ENCODE measurements at places on chromosomes 3 and 15.

DNA sequence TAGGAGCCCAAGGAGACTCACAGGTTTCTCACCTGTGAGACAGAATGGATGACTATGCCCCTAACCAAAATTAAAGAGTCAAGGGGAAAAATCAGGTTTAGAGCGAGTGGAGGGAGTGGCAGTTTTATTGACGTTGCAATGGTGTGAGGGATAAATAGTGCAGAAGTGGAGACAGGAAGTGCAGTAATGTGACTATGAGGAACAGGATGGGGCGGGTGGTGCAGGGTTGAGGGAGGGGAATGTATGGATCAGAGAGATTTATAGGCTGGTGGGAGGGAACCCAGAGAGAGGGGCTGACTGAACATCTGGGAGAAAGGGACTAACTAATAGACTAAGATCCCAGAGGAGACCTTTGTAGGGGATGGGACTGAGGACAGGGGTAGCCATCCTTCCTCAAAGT lies 26.5 kb downstream of the EIF2AK4 start:
- DNase-seq: no peak

DNA sequence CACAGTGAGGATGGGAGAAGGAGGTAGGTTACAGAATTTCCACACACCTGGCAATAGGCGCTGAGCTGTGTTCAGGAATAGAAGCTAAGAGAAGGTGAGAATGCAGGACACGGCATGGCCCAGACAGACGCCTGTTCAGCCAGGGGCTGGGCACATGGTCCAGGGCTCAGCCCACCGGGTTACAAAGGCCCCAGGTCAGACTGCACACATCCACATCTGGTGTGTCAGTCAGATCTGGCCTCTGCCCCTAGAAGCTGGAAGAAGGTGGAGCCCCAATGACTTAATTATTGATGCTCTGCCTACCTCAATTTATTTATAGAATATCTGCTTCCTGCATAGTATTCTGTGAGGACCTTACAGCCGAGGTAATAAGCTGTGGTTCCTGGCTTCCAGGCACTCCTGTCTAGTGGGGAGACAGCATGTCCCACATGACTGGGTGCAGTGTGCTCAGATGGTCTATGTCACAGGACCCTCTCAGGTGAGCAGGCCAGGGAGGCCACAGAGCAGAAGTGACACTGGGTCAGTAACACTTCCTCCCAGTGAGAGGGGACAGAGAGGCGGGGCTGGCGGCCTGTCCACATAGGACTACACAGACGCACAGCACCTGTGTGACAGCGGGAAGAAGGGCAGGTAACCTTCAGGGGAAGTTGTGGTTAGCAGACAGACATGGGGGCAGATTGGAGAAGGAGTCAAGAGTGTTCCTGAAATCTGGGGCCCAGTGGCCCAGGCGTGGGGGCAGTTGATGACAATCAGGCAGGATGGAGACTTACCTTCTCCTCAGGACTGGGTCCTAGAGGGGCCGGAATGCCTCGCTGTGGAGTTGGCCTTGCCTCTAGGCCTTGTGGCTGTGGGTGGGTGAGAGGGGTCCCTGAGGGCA lies 38.6 kb upstream of the PLXNA1 start:
- DNase-seq: no peak

DNA sequence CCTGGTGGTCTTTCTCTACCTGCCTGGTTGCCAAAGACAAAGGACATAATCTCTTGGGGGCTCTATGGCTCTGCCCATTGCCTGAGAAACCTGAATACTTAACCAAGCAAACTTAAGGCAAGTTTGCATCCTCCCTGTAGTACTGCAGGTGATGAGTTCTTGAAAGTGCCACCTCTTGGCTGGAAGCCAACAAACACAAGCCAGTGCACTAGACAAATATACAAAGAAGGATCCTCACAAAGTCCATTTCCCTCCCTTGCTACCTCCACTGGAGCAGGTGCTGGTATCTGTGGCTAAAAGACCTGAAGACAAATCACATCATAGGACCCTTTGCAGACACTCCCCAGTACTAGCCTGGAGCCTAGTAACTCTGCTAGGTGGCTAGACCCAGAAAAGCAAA lies 772.3 kb downstream of the SI start:
- no peak for DNase-seq

DNA sequence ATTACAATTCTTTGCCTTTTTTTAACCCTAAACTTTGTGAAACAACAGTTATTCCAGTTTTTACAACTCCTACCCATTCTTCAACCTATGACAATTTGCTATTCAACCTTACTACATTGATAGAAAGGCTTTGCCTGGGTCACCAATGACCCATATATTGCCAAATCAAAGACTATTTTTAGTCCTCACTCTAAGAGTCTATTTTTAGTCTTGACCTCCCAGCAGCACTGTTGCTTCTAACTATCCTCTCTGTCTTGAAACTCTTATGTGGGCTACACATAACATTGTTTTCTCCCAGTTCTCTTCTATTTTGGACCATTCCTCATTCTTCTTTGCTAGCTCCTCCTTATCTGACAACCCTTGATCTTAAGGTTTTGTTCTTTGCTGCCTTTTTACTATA lies 71.4 kb downstream of the C3orf80 start:
- DNase-seq: no peak

DNA sequence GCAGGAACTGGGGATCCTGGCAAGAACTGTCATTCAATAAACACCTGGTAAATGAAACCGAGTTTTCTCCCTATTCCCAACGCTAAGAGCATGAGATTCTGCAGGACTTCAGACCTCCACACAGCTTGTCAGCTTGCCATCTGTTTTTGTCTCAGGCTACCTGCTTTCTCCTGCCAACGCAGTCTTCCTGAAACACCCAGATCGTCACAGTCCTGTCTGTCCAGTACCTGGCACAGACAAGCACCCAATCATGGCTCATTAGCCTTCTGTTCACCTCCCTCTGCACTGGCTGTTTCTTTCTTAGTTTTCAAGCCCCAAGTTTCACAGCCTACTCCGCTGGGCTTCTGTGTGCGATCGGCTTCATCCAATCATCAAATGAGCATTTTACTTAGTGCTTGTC lies 5.0 kb downstream of the SLC12A8 start:
- DNase-seq: no peak
